ENCODE measurements at places on chromosomes 12 and 14.

DNA sequence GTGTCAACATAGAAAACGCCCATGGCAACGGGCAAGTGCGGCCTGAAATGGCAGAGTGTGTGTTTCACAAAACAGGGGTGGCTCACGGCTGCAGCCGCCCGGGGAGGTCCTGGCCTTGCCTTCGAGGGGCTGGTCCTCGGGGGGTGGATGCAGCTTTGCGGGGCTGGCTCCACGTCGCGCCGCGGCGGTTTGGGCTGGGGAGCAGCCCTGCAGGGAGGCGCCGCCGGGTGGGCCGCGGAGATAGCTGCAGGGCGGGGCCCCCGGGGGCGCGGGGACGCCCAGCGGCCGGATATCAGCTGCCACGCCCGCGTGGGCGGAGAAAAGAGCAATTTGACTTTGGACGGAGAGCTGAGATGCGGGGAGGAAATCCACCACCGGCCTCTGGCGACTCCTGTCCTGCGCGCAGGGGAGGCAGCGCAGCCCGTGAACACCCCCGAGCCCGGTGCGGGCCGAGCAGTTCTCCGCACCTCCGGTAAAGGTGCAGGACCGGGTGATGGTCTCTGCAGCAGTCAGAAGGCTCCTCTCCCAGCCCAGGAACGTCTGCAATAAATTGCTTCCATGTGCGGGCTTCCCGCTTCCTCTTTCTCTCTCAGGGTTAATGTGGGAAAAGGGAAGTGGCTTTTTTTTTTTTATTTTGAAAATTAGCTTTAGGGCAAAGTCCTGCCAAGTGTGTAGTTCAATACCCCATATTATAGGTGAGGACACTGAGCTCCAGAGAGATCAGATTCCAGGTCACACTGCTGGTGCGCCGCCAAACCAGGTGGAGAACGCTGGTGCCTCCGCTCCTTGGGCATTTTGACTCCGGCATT lies 110.5 kb downstream of the ARF6 start:
- no peak for DNase-seq

GRCh38 chr14:92507174-92507768 lies 6.3 kb upstream of the RIN3 start:
- DNase-seq: no peak

DNA sequence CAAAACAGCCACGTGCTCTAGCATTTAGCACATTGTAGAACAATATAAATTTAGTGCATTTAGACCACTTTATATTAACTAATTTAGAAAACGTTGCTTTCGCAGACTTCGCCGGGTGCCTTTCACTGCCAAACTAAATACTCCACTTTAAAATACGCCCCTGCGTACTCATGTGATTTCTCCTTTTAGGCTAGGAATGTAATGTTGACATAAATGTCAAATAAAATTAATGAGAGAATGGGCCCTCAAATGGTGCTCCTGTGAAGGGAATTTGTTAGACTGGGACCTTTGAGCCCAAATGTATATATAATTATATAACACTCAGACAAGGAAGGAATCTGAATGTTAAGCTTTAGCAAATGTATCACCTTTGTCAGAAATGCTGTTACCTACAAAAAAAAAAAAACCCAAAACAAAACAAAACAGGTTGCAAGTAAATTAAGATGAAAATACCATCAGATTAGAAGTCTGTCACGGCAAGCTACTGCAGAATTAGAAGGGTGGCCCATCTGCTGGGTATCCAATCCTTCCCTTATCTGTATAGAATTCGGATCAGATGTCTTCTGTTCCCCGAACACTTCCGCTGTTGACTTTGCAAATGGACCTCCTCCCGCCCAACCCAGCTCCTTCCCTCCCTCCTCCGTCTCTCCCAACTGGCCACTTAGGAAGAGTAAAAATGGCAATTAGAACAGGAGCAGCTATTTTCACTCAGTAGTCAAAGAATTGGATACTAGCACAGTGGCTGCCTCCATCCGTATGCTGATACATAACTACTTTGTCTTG lies 159.3 kb upstream of the FOXN3 start:
- DNase-seq: no peak

DNA sequence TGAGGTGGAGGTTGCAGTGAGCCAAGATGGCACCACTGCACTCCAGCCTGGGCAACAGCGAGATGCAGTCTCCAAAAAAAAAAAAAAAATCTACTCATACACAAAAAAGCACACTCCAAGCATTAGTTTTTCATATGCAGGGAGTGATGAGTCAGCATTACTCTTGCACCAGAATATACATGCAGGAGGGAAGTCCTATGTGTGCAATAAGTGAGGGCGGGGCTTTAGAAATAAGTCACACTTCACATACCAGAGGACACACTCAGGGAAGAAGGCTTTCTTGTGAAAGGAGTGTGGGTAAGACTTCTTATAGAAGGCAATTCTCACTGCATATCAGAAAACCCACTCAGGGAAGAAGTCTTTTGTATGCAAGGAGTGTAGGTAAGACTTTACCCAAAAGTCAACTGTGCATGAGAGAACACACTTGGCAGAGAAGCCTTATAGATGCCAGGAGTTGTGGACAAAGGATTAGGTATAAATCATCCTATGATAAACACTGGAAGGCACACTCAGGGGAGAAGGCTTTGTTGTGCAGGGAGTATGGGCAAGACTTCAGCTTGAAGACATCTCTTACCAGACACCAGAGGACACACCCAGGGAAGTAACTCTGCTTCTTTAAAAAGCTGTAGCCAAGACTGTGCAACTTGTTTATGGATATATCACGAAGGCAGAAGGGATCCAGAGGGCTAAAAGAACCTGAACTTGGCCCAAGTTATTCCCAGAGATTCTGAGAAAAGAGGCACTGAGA lies 50.5 kb downstream of the ATF7 start:
- DNase-seq: no peak

- no peak for DNase-seq
Observed at GRCh38 chr12:69437073-69437472, 33.1 kb upstream of the FRS2 start.

DNA sequence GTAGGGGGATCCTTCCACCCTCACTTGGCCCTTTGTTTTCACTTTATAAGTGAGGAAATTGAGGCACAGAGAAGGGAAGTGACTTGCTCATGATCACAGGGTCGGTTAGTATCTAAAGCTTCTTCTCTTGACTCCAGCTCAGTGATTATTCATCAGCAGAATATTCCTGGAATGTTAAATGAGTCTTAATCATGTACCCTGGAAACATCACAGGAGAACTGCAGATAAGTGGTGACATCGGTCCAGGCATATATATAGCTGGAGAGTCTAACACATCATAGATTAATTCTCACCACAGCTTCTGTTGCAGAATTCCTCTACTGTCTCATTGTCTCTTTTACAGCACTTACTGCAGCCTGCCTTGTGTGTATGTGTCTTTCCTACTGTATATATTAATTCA lies 69.9 kb downstream of the PAH start:
- no peak for DNase-seq

DNA sequence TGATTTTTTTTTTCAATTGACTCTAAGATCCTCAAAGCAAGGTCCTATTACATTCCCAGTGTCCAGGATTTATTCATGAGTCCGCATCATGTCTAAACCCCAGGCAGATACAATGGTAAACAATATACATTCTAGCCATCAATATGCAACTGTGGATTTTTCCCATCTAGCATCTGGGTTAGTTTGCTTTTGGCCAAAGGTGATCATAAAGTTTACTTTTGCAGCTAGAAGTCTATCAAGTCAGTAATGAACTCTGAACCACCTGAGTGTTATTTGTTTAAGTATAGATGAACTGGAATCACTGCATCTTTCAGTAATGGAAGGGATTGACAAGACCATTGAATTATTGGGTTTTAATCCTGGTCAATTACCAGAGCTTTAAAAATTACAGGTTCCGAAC lies 80.8 kb downstream of the STON2 start:
- DNase-seq: no peak

- DNase-seq: no peak
Observed at GRCh38 chr14:38874721-38875120, 228.3 kb downstream of the SEC23A start.

DNA sequence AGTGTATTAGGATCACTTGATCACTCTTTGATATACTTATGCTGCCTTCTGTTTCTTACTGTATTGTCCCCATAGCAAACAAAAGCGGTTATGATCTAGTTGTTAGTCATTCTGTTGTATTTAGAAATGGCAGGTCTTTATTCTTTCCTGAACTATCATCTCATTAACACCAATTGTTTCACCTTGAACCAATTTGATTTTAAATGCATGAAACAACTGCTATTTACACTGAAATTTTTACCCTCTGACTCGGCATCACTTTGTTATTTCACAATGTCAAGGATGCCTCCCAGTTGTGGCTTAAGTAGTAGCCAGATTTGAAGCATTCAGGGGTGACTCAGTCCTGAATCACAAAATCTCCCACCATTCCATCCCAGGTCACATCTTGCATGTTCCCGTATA lies 303.5 kb downstream of the EGLN3 start:
- DNase-seq: no peak

DNA sequence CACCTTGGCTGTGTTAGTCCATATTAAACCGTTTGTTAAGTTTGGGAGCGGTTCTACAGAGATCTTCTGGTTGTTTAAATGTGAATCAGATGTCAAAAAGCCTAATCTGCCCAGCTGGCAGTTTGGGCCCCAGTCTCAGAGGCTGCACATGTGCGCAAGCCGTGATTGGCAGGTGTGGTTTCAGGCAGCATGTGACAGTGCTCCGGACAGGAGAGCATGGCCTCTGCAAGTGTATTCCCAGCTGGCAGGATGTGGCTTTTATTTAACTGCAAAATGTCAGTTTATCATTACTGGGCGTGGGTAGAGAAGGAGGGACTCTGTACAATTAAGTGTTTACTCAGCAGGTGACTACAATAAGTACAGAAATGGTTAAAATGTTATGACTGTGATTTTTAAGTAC lies 77.5 kb downstream of the PELI2 start:
- DNase-seq: no peak

DNA sequence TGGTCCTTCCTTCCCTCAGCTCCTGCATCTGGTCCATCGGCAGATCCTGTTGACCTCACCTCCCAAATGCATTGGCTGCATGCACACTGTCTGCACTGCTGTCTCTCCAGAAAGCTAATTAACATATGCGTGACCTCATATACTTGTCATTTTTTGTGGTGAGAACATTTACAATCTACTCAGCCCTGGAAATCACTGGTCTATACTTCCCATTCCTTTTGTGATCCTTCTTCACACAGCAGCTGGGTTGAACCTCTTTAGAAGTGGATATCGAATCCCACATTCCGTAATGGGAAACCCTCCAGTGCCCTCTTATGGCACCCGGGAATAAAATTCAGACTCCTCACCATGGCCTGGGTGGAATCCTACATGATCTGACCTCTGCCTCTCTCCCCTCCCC lies 45.0 kb downstream of the SMOC1 start:
- no peak for DNase-seq

DNA sequence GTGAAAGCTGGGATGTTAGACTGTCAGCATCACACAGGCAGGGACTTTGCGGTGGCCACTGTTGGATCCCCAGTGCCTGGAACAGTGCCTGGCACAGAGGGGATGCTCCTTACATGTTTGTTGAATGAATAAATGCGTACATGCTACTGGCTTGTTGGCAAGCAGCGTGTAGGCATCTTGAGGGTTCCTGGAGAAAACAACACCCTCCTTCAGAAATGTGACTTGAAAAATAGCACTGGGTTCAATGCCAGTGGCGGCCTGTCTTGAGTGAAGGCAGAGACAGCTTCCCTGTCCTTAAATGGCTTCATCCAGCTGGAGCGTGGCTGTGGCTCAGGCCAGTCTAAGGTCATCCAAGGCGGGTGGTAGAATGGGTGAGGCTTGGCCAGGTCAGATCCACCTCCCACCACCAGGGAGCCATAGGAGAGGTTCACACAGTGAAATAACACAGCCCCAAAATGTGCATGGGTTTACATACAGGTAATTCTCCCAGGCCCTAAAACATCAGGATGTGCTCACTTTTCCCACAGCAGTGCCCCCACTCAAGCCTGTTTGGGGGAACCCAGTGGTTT lies 171.4 kb downstream of the PHETA1 start:
- no peak for DNase-seq

DNA sequence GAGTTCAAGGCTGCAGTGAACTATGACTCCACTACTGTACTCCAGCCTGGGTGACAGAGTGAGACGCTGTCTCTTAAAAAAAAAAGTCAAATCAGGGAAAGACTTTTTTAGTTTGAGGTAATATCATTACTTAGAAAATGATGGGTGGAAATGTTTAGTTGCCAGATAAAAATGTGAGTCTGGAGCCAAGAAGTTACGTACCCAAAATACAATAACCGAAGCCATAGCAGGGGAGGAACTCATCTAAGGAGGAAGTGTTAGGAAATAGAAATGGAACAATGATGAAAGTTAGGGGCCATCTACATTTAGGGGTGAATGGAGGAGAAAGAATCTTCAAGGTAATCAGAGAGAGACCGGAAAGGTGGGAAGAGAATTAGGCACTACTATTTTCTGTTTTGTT lies 98.8 kb downstream of the DACT1 start:
- no peak for DNase-seq

- no peak for DNase-seq
Observed at GRCh38 chr14:78327426-78328221, 157.5 kb downstream of the NRXN3 start.

DNA sequence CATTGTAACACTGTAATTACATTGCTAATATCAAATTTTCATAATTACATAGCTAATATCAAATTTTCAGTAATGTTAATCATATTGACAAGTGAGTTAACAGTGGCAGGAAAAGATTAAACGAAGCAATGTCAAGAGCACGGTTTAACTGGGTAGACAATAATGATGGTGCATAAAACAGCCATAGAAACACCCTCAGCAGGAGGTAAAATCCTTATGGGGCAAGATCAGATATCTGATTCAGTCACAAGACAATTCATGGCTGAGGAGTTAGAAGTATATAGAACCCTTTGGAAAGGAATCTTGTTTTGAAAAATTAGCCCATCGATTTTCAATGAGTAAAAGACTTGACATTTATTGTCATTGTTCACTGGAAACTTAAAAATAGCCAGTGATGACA lies 190.6 kb downstream of the SLC2A13 start:
- DNase-seq: no peak

- DNase-seq: no peak
Observed at GRCh38 chr14:52797653-52798052, 6.2 kb upstream of the GNPNAT1 start.

- no peak for DNase-seq
Observed at GRCh38 chr14:78007160-78007559, 163.0 kb upstream of the NRXN3 start.

DNA sequence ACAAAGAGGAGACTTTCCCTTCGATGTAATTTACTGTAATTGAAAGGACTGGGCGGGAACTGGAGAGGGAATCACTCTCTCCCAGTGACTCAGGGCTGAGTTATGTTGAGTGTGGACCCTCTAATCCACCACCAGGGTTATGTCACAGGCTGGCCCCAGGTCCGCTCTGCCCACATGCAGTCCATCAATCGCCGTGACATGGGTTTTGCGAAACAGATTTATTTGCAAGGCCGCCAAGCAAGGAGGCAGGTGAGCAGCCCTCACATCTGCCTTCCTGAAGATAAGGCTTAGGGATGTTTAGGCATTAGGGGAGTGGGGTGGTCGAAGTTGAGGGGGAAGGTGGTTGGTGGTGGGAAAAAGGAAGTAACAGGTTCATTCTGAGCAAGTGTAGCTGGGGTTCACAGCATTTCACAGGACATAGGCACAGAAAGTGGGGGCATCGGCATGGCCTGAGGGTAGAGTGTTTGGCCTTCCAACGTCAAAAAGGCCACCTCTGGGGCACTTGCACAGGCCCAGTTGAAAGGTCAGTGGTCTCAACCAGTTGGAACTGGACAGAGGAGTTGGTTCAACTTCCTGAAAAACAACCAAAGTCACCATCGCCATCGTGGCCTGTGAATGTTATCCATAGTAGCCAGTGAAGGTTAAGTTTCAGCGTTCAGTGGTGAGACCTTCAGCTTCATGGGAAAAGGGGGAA lies 66.9 kb downstream of the DNAH10 start:
- DNase-seq: no peak

- no peak for DNase-seq
Observed at GRCh38 chr14:51428981-51429380, 188.9 kb downstream of the TMX1 start.

Measured in cortex of kidney (tissue), 1 donor.